NCI-H526 treated with DMSO at 0.1 percent for 48 hours (cell line): ENCODE measurements at places on chromosomes 5 and 9.

- DNase-seq = peak; percentile 59
Observed at GRCh38 chr5:177390363-177391300, 6.4 kb downstream of the SLC34A1 start.

- DNase-seq = no peak
Observed at GRCh38 chr5:159921721-159922120, 5.4 kb downstream of the ADRA1B start.

DNA sequence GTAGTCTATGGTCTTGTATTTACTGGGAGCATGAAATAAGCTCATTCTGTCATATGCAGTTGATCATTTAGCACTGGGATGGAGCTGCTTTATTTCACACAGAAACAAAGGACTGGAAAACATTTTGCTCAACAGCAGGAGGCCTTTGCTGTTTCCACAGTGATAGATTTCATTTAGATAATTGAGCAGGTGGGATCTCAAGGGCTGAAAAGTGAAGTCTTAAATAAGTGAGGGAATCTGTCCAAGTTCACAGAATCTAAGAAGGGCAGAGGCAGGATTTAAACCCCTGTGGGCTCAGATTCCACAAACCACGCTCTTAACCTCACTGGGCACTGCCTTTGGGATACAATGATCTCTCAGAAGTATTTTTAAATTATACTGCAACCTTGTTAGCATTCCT is 47.8 kb downstream of the PRLR start:
- DNase-seq = no peak

- no peak for DNase-seq
Observed at GRCh38 chr5:124895236-124895635, 148.8 kb upstream of the ZNF608 start.

GRCh38 chr9:97373331-97373730 is 38.6 kb upstream of the TDRD7 start:
- peak; percentile 62 for DNase-seq

GRCh38 chr9:121884057-121884541 is 209.0 kb downstream of the TTLL11 start:
- DNase-seq = no peak

DNA sequence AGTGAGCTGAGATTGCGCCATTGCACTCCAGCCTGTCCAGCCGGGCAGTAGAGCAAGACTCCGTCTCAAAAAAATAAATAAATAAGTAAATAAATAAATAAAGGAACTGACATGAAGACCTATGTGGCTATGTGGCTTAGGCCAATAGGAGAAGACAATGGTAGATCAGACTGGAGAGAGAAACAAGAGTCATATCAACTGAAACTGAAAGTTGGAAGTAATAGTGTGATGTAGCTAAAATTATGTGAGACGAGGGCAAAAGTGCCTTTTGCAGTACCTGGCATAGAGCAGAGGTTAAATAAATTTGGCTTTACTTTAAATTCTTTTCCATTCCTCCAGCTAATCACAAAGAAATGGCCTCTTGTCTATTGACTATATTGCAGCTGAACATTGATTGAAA is 7.3 kb downstream of the FBP2 start:
- DNase-seq = no peak

DNA sequence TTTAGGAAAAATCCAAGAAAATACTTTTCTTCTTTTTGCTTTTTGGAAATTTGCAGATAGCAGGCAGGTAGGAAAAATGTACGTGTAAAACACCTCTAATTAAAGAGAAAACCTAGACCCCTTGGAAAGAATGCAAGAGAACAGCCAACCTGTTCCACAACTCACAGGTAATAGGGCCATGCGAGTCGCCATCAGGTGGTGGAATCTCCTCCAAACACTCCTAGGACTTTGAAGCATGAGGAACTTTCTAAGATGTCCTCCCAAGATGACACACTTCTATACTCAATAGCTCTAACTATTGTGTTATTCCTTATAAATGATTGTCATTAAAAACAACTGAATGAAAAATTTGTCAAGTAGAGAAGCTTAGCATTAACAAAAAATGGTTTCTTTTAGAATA is 174.0 kb downstream of the TMC1 start:
- no peak for DNase-seq

- DNase-seq = no peak
Observed at GRCh38 chr5:14584848-14585247, 3.3 kb downstream of the OTULINL start.

GRCh38 chr5:153601377-153601776 is 110.9 kb downstream of the GRIA1 start:
- DNase-seq = no peak

DNA sequence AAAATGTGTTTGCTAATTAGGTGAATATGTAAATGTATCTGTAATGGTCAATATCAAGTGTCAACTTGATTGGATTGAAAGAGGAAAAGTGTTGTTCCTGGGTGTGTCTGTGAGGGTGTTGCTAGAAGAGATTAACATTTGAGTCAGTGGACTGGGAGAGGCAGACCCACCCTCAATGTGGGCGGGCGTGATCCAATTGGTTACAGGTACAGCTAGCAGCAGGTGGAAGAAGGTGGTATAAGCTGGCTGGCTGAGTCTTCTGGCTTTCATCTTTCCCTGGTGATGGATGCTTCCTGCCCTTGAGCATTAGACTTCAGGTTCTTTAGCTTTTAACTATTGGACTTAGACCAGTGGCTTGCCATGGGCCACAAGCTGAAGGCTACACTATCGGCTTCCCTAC is 779.0 kb upstream of the CTNND2 start:
- no peak for DNase-seq

DNA sequence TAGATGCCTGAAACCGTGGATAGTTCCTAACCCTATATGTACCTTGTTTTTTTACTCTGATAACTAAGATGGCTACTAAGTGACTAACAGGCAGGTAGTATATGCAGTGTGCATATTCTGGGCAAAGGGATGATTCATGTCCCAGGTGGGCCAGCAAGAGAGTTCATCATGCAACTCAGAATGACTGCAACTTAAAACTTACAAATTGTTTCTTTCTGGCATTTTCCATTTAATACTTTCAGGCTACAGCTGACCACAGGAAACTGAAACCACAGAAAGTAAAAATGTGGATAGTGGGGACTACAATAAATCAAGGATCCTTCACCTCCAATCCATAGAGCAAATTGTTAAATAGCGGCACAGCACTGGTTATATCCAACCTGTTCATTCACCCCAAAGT is 30.7 kb upstream of the VCAN start:
- DNase-seq = no peak

- peak; percentile 71 for DNase-seq
Observed at GRCh38 chr5:140041492-140042392, 1.4 kb downstream of the NRG2 start.

GRCh38 chr5:52945040-52945439 is 44.1 kb upstream of the ITGA2 start:
- DNase-seq = no peak

DNA sequence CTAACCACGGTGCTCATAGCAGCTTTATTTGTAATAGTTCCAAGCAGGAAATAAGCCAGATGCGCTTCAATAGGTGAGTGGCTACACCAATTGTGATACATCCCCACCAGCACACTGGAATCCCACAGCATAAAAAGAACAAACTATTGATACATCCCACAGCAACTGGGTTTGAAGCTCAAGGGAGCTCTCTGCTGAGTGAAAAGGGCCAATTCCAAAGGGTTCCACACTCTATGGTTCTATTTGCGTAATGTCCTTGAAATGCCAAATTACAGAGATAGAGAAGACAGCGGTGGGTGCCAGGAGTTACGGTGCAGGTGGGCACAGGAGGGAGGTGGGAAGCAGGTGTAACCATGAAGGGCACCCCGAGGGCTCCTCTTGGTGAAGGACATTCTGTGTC is 155.3 kb upstream of the PPP1R26 start:
- no peak for DNase-seq

- DNase-seq = no peak
Observed at GRCh38 chr5:67437905-67438845, 241.6 kb upstream of the CD180 start.

DNA sequence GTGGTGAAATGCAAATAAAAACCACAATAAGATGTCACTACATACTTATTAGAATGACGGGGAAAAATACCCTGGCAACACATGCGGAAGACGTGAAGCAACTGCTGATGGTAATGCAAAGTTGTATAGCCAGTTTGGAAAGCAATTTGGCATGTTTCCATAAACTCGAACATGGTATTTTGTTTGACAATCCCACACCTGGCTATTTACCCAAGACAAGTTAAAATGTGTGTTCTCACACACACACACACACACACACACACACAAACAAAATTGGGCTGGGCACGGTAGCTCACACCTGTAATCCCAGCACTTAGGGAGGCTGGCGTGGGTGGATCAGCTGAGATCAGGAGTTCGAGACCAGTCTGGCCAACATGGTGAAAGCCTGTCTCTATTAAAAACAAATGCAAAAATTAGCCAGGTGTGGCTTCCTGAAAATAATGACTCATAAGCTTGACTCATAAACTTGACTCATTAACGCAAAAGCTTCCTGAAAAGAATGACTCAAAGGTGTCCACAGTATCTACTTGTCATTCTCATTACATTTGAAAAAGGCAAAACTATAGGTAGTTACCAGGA is 456.5 kb downstream of the CDH18 start:
- peak; percentile 34 for DNase-seq

DNA sequence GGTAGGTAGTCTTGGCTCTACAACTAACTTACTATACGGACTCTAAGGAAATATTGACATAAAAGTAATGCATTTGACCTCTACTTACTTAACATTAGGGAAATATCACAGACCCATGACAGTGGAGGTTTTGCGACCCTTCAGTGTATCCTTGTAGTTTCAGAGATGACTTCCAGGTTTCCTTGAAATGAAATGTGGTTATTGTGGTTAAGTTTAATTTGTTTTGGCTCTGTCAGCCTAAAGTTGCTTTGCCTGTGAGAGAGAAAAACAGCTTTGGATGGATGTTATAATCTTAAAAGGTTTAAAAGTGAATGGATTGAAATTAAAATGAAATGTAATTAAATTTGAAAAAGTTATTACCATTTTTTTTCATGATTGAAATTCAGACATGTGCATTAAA is 42.9 kb downstream of the LRRTM2 start:
- DNase-seq = no peak

DNA sequence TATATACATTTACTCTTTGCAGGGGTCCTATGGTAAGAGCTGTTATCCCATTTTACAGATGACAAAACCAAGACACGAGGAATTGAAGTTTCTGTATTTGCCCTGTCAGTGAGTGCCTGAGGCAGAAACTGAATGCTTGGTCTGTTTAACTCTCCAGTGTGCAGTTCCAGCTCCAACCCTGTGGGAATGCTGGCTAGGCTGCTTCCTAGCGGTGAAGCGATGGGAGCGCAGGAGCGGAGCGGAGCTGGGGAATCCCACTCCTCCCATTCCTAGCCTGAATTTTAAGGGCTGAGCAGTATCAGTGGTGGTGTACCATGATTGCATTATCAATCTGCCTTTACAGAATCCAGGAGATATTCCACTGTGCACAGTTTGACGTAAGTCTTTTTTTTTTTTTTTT is 202.3 kb downstream of the LRRC70 start:
- DNase-seq = no peak

GRCh38 chr5:83255268-83255667 is 177.9 kb downstream of the XRCC4 start:
- DNase-seq = no peak

- DNase-seq = no peak
Observed at GRCh38 chr9:104232781-104233341, 138.8 kb downstream of the SMC2 start.

DNA sequence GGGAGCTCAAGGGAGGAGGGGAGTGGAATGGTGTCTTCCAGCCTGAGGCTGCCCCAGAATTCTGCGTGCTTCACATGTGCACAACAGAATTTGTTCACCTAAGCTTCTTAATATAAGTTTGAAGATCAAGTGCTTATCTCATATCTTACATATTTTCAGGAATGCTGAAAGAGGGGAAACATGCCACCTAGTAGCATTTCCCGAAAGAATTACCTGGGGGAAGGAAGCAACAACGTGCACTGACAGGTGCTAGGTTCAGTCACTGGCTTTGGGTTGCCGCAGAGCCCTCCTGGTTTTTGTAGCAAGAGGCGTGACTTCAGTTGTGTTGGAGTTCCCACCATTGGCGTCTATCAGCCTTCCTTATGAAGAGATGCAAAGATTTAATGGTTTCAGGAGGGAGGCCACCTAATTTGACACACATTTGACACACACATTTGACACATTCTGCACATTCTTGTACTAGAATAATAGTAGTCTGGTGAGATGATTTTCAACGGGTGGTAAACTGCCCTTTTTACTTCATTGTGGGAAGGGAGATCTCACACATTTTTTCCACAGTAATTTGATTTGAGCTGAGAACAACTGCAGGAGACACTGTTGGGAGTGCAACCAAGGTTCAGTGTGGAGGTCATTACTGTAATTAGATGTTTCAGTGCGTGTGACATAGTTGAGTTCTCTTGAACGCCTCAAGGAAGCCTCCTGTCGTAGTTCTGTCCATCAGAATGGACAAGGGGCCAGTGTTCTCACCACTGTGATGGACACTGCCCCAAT is 481.3 kb downstream of the CCDC171 start:
- DNase-seq = no peak

- DNase-seq = no peak
Observed at GRCh38 chr5:137566118-137566541, 67.0 kb upstream of the SPOCK1 start.

GRCh38 chr5:149594206-149594895 is 13.1 kb downstream of the ARHGEF37 start:
- no peak for DNase-seq

DNA sequence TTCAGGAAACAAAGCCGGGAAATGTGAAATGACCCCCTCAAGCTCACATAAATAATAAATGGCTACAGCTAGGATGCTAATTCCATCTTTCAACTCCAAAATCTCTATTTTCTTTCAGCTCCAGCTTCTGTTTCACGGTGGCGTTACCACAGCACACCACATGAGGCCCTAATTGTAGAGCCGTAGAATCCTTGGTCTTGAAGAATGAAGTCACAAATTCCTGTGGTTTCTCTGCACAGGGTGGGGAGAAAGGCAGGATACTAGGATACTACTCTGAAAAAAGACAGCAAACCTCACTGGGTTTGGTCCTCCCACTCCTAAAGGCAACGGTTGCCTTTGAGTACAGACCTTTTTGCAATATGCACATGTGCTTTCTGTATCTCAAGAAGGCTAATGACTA is 13.9 kb upstream of the RARS1 start:
- DNase-seq = no peak

DNA sequence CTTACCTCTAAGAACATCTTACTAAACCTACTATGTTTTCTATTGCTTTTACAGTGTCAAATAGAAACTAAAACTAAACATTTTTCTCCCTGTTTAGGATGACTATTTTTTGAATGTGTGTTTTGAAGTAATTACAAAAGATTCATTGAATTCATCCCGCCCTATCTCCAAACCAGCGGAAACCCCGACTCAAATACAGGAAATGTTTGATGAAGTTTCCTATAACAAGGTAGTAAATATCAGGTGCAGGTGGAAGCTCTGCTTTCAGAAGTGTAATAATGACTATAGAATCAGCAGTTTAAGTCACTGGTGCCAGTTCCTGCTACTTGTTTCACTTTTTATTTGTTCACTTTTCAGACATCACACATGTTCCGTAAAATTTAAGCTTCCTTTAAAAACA is 20.0 kb downstream of the ERAP2 start:
- DNase-seq = no peak
